ENCODE measurements at places on chromosomes 7 and 10.

DNA sequence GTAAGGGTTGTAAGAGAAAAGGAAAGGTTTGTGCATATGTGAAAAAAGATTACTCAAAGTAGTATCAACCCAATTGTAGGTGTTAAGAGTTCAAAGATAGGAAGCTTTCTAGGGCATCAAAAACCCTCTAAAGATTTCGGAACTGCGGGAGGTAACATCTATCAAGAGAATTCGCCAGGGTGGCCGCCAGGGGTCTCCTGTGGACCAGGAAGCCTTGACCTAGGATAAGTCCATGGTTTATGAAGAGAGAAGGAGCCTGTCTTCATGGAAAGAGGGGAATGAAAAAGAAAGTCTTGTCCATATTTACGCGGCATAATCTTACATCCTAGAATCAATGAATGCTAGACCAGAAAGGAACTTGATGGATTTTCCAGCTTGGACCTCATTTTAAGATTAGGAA, 140.7 kb upstream of the CALCR start:
- peak; percentile 0 for DNase-seq

DNA sequence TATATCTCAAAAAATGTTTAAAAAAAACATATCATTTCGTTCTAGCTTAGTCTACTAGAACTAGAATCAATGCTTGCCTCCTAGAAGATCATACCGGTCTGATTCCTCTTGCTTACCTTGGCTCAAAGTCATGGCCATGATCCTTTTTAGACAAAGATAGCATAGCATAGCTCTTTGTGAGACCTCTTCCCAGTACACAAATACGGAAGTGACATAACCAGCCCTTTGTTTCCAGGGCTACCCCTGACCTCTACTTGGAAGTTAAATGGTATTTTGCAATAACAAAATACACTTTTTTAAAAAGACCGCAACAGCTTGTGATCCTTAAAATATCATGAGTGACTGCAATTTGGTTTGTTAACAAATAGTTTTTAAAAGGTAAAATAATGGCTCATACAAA, 130.7 kb upstream of the NOBOX start:
- DNase-seq: no peak

GRCh38 chr10:42936580-42936979, 140.3 kb upstream of the RET start:
- DNase-seq: no peak

- no peak for DNase-seq
Measured at GRCh38 chr7:27998382-27998781, 182.2 kb downstream of the JAZF1 start.

GRCh38 chr7:29297194-29297890, 102.8 kb downstream of the CHN2 start:
- no peak for DNase-seq

DNA sequence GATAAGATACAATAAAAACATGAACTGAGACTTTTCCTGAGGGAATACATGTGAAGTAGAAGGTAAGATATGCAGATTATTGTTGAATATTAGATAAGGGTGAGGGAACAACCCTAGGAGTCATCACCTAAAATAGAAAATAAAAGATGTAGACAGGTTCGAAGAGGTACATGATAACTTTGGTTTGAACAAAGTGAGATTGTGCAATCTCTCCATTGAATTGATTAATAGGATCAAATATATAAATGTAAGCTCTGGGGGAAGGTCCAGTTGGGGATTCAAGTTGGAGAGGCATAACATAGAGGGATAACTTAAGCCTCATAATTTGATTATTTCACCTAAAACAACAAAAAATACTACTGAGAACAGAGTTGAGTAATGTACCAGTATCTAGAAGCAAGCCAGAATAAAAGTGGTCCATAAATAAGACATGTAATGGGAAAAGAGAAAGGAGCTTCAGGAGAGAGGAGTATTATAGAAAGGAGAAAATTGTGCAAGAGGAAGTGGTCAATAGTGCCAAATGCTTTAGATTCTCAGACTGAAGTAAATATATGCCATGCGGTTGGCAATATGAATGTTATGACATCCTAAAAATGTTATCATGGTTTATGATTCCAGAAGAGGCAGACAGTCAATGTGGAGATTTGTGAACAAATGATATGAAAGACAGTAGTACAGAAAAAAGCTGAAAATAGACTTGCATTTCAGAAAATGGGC, 282.3 kb upstream of the CHRM2 start:
- no peak for DNase-seq
